ENCODE measurements at places on chromosomes 2 and 18. TPM values are rescaled to one million over a fixed set of nuclear protein-coding genes. Genes with fewer than 3 reads are reported as not detected.

DSEL gene
- 5.5 TPM for polyA plus RNA-seq

HMSD gene
- 1.3 TPM for polyA plus RNA-seq

DHRS9 gene
- 0.73 TPM for polyA plus RNA-seq

LCT gene
- 0.15 TPM for polyA plus RNA-seq

SLC30A3 gene
- 0.48 TPM for polyA plus RNA-seq

TMEM200C gene
- polyA plus RNA-seq, result 1.7 TPM

LRRTM4 gene
- polyA plus RNA-seq, result 0.90 TPM

RBKS gene
- polyA plus RNA-seq, result 3.1 TPM

UPP2 gene
- 0.56 TPM for polyA plus RNA-seq

GRCh38 chr2:223941579-223942277 is 3.4 kb downstream of the WDFY1 start:
- no peak for DNase-seq

- no peak for DNase-seq
Measured at GRCh38 chr2:86305195-86305914, 32.1 kb downstream of the REEP1 start.

- DNase-seq, result no peak
Measured at GRCh38 chr2:9261231-9261883, 54.7 kb downstream of the ASAP2 start.

- no peak for DNase-seq
Measured at GRCh38 chr18:28175930-28176697, 816 bp downstream of the CDH2 start.

GRCh38 chr2:238525990-238526389 is 99.3 kb downstream of the ASB1 start:
- no peak for DNase-seq

GRCh38 chr2:190270298-190270697 is 49.3 kb downstream of the HIBCH start:
- no peak for DNase-seq

- no peak for DNase-seq
Measured at GRCh38 chr2:136019825-136020224, 34.4 kb upstream of the DARS1 start.

GRCh38 chr2:40049781-40050180 is 270.7 kb upstream of the THUMPD2 start:
- DNase-seq, result no peak

GRCh38 chr2:85999061-85999831 is 106.4 kb downstream of the POLR1A start:
- DNase-seq, result no peak

GRCh38 chr18:2855560-2856350 is 8.9 kb downstream of the EMILIN2 start:
- no peak for DNase-seq

GRCh38 chr2:88885679-88886416 is 194.4 kb downstream of the RPIA start:
- no peak for DNase-seq

DNA sequence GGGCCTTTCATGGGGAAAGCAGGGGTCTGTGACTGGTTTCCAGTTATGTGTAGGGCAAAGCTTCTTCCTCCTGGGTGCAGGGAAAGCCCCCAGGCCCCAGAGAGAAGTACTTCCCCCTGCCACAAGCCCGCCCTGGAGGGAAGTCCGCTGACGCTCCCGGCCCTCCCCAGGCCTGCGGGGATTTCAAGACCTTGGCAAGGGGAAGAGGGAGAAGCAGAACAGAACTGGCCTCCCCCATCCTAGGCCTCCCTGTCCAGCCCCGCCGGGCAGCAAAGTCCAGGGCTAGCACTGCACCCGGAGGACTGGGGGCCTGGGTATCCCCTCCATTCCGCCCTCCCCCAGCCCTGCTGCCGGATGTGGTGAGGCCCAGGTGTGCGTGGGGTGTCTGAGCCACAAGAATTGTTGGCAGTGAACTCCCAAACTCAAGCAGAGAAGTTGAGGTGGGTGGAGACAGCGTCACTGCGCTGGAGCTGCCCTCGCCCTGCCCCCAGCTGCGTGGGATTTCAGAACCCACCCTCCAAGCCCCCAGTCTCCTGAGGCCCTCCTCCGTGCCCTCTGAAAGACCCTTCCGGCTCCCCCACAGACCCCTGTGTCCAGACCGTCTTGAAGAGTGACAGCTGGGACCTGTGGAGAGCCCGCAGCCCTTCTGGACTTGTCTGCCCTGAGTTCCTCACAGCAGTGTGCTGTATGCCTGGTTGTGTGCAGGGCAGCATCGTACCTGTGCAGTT is 1.1 kb upstream of the DUSP2 start:
- DNase-seq, result no peak

- DNase-seq, result no peak
Measured at GRCh38 chr2:59790186-59791003, 763.1 kb downstream of the BCL11A start.

DNA sequence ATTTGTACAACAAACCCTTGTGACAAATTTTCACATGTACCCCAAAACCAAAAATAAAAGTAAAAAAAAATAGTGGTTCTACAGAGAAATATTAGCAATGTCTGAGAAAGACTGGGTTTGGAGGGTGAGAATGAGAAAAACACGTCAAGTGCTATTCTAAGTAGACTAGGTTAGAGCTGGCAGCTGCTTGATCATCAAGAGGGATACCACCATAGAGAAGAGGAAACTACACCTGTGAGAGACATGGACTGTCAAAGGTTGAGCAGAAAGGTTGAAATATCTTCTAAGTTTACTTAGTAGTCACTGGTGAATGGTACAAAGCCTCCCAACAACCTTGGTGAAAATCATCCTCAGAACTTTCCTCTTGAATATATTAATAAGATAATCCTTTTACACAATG is 126.9 kb upstream of the ITGA4 start:
- DNase-seq, result no peak

- no peak for DNase-seq
Measured at GRCh38 chr2:100982431-100982861, 19.6 kb upstream of the RPL31 start.

DNA sequence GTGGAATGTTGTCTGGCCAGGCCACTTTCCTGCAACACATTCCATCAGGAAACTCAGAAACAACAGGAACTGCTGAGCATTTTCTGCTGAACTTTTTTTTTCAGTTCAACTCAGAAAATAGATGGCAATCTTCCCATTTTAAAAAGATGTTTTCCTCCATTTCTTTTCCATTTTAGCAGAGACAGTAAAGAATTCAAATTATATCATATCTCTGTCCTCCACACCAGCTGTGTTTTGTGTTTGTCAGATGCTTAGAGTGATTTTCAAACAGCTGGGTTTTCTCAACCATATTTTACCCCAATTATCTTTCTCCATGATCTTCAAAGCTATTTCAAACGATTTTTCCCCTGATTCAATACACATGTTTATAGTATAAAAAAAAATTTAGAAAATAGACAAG is 713.4 kb downstream of the LRRTM4 start:
- peak; percentile 73 for DNase-seq

DNA sequence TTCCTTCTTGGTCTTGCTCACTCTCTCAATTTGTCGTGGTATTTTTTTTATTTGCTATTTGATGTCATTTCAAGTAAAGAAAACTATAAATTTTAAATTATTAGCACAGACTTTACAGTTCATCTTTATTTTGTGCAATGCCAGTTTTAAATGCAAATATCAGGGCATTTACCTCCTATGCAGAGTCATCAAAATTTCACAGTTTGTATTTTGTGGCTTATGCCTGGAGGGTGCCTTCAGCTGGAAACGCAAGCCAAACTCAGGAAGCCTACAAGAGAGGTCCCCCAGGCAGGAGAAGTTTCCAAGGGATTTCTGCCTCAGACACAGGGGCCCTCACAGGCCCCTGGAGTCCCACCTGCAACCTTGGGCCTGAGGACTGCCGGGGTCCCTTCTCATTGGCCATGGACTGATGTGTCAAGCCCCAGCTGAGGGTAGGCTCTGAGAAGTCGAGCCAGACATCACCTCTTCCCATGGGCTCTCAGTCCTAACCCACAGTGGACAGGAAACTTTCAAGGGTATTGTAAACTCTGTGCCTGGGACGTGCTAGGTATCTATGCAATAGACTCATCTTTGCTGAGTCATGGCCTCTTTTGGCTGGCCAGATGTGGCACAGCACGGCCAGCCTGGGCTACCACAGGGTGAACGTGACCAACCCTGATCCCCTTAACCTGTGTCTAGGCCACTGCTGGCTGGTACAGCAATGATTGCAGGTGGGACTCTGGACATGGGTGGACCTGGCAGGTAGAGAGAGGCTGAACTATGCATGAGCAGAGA is 236.5 kb downstream of the CELF4 start:
- no peak for DNase-seq

- DNase-seq, result no peak
Measured at GRCh38 chr2:19689646-19690168, 212.1 kb downstream of the TTC32 start.

- DNase-seq, result no peak
Measured at GRCh38 chr2:44947028-44947375, 5.5 kb downstream of the SIX3 start.
